ENCODE measurements at places on chromosomes 11 and 22.

GRCh38 chr11:78344094-78344493 is 73.5 kb downstream of the GAB2 start:
- DNase-seq = no peak

DNA sequence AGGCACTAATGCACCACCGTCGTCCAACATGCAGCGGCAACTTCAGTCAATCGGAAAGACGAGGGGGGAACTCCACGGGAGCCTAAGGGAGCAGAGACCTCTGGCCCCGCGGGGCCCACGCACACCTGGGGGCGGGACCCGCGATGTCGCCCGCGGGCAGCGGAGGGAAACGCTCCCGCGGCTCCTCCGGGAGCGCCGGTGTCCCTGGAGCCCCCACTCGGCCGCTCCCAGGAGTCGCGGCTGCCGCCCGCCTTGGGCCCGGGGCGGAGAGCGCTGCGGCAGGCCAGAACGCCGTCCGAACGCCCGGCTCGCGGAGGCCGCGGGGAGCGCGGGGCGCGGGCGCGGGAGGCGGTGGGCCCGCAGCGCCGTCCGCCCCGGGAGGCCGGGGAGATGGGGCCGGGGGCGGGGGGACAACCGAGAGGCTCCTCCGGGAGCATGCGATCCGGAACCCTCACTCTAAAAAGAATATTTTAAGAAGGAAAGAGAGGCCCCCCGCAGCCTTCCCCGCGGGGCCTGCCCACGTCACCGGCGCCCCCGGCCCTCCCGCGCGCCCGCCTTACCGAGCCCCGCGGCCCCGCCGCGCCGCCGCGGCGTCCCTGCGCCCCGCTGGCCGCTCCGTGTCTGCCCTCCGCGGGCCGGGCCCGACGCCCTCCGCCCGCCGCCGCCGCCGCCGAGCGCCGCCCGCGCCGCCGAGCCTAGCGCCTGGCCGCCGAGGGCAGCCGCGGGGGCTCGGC is 86.6 kb upstream of the ARHGAP32 start:
- no peak for DNase-seq

DNA sequence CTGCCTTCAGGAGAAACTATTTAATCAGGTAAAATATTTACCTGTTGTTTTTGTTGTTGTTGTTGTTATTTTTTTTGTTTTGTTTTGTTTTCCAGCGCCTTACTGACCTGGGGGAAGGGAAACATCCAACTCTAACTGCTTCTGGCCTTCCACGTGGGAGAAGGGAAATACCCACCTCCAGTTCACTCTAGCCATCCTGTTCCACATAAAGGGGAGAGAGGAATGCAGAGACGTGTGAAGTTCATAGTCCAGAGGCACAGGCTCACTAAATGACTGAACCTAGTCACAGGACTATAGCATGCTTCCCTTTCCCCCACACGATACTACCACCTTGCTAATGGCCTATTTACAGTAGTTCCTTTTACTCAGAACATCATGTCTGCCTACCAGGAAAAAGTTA is 72.4 kb upstream of the VSTM5 start:
- no peak for DNase-seq

DNA sequence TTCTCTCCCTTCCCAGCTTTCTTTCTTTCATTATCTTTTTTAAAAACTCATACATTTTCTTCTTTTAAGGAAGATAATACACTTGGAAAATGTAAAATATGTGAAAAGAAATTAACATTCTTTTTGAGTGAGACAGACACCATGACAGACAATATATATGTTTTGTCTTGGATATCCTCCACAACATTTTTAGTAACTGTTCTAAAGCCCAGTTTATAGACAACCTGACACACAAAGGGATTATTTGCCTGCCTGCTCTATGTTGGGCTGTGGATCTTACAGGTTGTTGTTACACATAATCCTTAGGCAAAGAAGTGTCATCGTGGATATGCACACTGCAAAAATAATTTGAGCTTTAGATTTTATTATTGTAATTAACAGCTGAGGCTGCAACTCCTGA is 301.4 kb upstream of the PDGFD start:
- no peak for DNase-seq

DNA sequence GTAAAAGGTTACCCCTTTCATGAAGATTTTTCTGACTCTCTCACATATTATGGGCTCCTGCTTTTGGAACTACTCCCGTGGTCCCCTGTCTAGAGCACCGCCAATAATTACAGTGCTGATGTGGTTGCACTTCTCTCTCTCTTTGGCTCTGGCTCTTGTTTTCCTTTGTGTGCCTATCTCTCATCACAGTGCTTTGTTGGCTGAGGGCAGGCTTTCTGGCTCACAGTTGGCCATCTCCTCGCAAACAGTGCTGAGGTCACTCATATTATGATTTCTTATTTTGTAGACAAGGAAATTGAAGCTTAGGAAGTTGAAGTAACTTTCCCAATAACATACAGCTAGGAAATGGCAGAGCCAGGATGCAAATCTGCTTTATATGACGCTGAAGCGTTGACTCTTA is 192.5 kb downstream of the DDX10 start:
- DNase-seq = no peak

DNA sequence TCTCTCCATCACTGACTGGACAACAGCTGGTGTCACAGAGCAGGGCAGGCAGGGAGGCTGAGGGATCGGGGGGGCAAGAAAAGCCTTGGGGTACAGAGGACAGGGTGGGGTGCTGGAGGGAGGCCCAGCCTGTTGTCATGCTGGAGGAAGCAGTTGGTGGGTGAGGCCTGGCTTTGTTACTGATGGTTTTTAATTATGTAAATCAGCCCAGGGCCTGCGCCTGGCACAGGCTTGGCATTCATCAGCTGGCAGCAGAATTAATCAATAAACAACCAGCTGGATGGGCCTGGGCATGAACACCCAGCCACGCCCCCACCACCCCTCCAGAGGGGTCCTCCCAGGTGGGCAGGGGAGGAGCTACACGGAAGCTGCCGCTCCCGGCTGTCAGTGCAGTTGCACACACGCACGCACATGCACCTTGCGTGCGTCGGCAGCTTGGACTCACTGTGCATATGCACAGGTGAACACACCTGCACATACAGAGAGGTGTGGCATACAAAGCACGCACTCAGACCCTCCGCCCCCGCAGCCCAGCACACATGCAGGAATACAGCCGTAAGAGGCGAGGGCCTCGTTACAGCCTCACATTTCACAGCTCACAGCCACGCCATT is 21.3 kb upstream of the ELFN2 start:
- no peak for DNase-seq

- DNase-seq = peak; percentile 33
Observed at GRCh38 chr11:77471558-77472193, 2.2 kb downstream of the PAK1 start.

GRCh38 chr11:3101921-3102640 is 44.9 kb upstream of the CARS1 start:
- no peak for DNase-seq

GRCh38 chr22:28029201-28029948 is 110.3 kb upstream of the PITPNB start:
- no peak for DNase-seq

- DNase-seq = no peak
Observed at GRCh38 chr11:5489576-5490357, 1.3 kb downstream of the OR52D1 start.

- DNase-seq = peak; percentile 36
Observed at GRCh38 chr11:126477535-126478305, 122.2 kb downstream of the ST3GAL4 start.

DNA sequence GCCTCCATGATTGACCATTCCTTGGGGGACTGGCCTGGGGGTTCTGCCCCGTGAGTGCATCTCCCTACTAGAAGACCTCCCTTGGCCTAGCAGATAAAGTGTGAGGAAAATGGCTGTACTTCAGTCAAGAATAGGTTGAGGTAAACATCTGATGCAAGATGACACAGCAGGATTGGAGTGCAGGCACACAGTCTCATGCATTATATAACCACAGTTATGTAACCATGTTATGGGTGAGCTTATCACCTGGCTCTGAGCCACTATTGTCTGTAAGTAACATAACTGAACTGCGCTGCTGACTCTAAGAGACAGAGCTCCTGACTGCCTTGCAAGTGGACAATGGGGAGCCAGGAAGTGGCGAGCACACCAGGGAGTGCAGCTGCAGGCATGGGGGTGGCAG is 378.7 kb upstream of the ANO5 start:
- no peak for DNase-seq

GRCh38 chr11:101741479-101742175 is 157.8 kb upstream of the TRPC6 start:
- no peak for DNase-seq

- no peak for DNase-seq
Observed at GRCh38 chr11:3901249-3902025, 46.0 kb downstream of the STIM1 start.

DNA sequence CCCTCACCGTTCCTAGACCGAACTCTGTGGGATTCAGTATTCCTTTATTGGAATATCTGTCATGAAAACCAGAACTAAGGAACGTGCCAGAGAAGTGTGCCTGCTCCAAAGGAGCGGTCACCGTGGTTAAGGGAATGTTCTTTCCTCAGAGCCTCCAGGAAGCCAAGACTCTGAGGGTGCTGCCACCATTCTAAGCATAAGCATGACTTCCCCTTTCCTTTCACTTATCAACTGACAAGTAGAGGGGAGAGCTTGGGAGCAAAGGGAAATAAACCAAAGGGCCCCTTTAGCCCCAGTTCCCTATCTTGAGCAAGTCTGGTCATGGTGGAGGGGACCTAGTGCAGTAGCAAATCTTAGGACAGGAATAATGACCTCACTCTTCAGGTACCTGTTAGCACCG is 26.8 kb downstream of the CTR9 start:
- no peak for DNase-seq

DNA sequence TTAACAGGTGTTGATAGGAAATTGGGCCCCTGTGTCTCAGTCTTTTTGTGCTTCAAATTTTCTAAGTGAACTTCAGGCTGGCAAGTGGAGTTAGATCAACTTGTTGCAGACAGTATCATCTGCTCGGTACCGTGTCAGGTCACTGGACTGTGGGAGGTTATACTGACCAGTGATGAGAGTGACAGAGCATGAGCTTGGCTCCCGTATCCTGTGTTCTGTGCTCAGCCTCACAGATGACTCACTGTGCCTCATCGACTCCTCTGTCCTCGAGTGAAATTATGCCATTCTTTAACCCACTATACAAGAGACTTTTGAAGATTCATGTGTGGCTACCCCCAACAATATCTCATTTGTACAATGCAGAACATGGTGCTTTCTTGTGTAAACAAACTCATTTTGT is 7.9 kb downstream of the GRAP2 start:
- peak; percentile 39 for DNase-seq

GRCh38 chr11:116975661-116976060 is 122.6 kb downstream of the SIK3 start:
- DNase-seq = no peak

GRCh38 chr11:106063009-106063408 is 14.1 kb downstream of the KBTBD3 start:
- no peak for DNase-seq

- DNase-seq = no peak
Observed at GRCh38 chr11:78642979-78643675, 68.5 kb upstream of the NARS2 start.

GRCh38 chr22:27113211-27113635 is 455.8 kb downstream of the MIAT start:
- DNase-seq = no peak

GRCh38 chr11:78313181-78313795 is 104.3 kb downstream of the GAB2 start:
- no peak for DNase-seq

DNA sequence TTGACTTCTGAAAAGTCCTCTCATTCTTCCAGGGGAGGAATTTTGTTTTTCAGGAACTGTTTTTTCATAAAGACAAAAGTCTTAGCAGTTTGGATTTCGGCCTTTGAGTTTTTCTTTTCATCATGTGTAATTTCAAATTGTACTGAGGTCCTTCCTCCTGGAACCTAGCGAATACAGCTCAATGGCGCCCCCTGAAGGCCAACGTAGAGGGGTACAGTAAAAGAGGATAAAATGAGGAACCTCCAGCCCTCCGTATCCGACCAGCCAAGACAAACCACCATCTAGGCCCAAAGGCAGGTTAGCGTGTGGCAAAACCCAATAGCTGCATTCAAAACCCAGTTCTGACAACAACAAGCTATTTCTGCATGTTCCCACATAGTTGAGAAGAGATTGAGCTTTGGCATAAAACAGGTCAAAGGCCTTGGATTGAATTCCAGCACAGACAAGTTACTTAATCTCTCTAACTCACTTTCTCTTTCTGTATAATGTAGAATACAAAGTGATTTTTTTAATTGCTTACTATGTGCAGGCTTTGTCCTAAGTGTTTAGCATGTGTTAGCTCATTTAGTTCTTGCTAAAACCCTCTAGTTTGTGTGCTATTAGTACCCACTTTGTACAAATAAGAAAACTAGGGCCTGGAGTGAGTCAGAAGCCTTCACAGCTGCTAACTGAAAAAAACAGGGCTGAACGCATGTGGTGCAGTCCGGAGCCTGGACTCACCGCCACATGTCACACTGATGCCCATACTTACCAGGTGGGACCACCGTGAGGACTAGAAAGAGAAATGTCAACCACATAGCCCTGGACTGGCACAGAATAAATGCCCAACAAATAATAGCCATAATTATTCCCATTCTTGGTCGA is 43.2 kb upstream of the ETS1 start:
- peak; percentile 94 for DNase-seq

DNA sequence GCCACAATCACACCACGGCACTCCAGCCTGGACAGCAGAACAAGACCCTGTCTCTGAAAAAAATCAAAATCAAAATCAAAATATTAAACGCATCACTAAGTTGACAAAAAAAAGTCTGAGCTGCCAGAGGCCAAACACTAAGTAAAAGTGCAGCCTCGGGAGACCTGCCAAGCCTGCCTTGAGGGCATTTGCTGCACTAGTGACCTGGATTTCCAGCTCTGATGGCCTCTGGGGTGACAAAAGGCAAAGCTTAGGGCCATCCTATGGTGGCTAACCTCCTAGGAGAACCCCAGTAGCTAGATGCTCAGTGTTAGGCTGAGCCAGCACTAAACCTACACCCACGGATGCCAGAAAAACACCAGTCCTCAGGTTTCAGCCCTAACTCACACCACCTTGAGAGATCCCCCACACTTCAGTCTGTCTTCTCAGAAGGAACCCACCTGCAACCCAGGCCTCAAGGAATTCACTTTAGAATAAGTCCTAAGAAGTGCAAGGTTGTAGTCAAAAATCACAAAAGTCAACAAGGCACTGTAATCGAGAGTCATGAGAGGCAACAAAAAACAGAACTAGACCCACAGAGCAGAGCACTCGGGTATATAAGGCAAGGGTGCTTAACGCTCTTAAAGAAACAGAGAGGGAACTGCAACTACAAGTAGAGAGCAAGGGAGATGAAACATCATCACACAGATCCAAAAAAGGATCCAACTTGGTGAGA is 28.6 kb downstream of the GNB1L start:
- DNase-seq = peak; percentile 1

- DNase-seq = peak; percentile 71
Observed at GRCh38 chr22:17767233-17768065, 6.8 kb downstream of the BID start.

GRCh38 chr11:124463324-124463723 is 17.8 kb upstream of the OR8B8 start:
- no peak for DNase-seq

GRCh38 chr11:109914809-109915653 is 178.2 kb upstream of the ZC3H12C start:
- DNase-seq = no peak

GRCh38 chr11:1075341-1075911 is 752 bp downstream of the MUC2 start:
- no peak for DNase-seq
